Activated naive CD8-positive, alpha-beta T cell treated with anti-CD3 and anti-CD28 coated beads, Interleukin-2, amount 10 ng/mL, durations not matched to agents 7 days and 5 days (primary cell): ENCODE measurements at places on chromosomes 13 and 19. TPM values are rescaled to one million over a fixed set of nuclear protein-coding genes. Genes with fewer than 3 reads are reported as not detected.
A peak's percentile ranks its signal among the peaks of the same experiment; 100 is the strongest.

GRCh38 chr19:21699197-21699596 lies 68.2 kb downstream of the ZNF100 start:
- DNase-seq: no peak

Gene SLC44A2
- 155 TPM for total RNA-seq

DNA sequence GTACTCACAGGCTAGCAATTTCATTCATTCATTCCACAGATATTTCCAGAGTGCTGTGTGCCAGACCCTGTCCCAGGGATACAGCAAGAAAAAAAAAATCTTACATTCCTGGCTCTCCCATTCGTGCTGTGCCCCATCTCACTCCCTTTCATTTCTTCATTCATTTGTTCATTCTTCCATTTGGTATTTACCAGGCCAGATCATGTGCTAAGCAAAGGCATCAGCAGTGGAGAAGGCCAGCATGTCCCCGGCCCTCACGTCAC lies 2.3 kb downstream of the MAP3K10 start:
- no peak for DNase-seq

GRCh38 chr13:44140888-44141724 lies 232.5 kb upstream of the SERP2 start:
- DNase-seq: no peak

DNA sequence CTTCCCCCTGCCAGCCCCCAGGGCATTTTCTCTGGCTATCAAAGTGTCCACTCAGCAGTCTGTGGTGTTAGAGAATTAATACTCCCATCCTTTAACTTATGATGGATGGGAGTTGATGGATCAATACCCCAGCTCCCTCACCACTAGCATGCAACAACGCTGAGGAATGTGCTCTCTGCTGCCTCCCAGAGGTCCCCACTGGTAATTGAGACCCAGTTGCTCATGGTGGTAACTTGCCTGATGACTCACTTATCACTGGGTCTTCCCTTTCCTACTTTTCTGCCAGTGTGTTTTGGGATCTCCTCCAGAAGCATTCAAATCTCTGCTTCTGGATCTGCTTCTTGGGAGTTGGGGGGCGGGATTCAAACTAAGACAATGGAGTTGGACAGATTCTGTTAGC lies 20.3 kb upstream of the CACNA1A start:
- no peak for DNase-seq

Gene RGL3
- not detected for total RNA-seq

DNA sequence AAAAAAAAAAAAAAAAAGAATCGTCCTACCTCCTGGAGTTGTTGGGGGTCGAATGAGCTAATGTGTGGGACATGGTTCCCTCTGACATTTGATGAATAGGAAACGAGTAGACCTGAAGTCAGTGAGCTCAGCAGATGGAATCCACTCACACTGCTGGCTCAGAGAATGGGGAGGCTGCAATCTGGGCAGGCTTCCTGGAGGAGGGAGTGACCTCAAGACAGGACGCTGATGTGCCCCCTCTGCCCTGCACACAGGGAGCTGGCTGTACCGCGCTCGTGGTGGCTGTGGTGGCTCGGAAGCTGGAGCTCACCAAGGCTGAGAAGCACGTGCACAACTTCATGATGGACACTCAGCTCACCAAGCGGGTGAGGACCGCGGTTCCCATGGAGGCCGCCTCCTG lies 19.8 kb upstream of the ARRDC2 start:
- no peak for DNase-seq

GRCh38 chr13:111456452-111457230 lies 136.2 kb downstream of the TEX29 start:
- no peak for DNase-seq

Gene ZNF570
- total RNA-seq: 9.2 TPM

DNA sequence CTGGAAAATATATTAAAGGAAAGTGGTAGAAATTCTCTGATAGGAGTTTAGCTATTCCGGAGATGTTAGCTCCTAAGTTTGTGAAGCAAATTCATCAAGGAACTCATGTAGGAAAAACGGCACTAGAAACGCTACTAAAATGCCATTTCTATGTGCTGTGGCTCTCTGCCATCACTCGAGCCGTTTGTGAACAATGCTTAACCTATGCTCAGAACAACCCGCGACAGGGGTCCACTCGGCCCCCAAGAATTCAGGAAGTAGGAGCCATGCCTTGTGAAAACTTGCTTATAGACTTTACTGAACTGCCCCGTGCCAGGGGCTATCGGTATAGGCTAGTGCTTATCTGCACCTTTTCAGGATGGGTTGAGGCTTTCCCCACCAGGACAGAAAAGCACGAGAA lies 14.2 kb upstream of the SLC15A1 start:
- no peak for DNase-seq

Gene SLC25A30
- 18.6 TPM for total RNA-seq

DNA sequence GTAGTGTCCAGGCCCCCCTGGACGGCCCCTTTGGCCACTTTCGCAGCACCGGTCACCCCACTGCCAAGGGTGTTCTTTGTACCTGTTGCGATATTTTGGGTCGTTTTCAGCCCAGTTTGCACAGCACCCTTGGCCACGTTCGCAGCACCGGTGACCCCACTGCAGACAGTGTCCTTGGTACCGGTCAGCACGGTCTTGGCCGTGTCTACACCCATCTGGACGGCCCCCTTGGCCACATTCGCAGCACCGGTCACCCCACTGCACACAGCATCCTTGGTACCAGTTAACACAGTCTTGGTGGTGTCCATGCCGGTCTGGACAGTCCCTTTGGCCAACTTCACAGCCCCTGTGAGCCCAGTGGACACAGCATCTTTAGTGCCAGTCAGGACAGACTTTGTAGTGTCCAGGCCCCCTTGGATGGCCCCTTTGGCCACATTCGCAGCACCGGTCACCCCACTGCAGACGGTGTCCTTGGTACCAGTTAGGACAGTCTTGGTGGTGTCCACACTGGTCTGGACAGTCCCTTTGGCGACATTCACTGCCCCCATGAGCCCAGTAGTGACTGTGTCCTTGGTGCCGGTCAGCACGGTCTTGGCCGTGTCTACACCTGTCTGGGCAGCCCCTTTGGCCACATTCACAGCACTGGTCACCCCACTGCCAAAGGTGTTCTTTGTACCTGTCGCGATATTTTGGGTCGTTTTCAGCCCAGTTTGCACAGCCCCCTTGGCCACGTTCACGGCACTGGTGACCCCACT lies 6.8 kb downstream of the PLIN4 start:
- no peak for DNase-seq

Gene RDH8
- not detected for total RNA-seq

DNA sequence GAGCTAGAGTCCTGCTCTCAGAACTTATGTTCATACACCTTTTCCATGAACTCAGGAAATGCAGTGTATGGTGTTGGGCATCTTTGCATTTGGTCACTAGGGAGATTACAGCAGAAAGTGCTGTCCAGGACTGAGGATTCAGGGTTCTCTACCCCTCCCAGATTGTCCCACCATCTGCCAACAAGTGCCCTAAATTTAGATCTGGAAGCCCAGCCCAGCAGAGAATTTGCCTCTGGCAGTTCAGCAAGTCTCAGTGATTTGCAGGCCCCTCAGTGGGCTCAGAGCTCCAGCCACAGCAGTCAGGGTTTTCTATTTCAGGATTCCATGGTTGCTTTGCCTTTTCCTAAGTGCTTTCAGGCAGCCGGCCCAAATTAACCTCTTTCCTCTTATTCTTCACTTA lies 23.4 kb downstream of the CNFN start:
- no peak for DNase-seq

GRCh38 chr13:57425531-57425930 lies 206.0 kb upstream of the PCDH17 start:
- no peak for DNase-seq

GRCh38 chr13:114167426-114167825 lies 11.6 kb upstream of the CFAP97D2 start:
- DNase-seq: no peak

DNA sequence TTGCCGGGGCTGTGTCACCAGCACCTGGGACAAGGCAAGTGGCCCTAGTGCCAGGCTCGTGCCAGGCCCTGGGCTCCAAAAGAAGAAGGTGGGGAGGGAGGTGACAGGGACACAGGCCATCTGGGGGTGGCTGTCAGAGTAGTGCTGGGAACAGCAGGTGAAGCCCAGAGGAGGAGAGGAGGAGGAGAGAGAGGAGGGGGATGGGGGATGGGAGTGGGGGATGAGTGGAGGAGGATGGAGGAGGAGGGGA lies 18.7 kb downstream of the LSM4 start:
- DNase-seq: peak; percentile 60

Gene KLF5
- total RNA-seq: 6.1 TPM

Gene SPRED3
- 1.8 TPM for total RNA-seq
